ENCODE measurements at places on chromosomes 2 and 18. TPM values are rescaled to one million over a fixed set of nuclear protein-coding genes. Genes with fewer than 3 reads are reported as not detected.

- no peak for DNase-seq
These were observed 2.4 kb downstream of the MTCL1 start for GRCh38 chr18:8707556-8708300.

DNA sequence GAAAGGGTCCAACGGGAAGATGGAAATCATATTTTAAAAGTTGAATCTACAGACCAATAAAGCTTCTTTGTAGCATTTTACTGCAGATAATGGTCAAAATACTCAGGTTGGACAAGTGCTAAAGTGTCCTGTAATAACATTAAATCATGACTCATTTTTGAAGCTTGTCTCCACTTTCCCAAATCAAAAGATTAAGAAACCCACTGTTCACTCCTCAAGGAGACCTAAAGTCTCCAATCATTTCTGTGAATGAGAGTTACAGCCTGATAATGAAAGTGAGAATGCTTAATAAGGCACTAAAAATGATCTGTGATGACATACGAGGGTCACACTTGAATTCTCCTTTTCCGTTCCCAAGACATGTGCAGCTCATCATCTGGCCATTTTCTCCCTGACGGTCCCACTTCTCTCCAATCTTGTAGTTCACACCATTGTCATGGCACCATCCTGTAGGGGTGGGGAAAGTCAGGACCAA is 53.4 kb downstream of the ATIC start:
- no peak for DNase-seq

- no peak for DNase-seq
These were observed 182.4 kb downstream of the CELF4 start for GRCh38 chr18:37383036-37383785.

DNA sequence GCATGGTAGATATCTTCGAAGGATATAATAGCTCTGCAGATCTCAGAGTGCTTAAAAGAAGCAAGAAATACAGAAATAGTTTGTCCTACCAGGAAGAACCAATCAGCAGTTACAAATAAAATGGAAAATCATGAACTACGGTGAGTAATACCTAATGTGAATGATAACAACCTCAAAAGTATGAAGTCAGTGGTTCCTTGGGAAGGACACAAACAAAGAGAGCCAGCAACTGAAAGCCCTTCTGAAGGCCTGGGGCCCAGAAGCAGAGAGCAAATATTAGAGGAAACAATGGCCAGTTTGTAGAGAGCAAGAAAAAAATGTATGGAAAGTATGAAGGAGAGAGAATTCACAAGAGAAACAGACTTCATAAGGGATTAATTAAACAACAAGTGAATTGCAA is 226.8 kb upstream of the CHST9 start:
- no peak for DNase-seq

DNA sequence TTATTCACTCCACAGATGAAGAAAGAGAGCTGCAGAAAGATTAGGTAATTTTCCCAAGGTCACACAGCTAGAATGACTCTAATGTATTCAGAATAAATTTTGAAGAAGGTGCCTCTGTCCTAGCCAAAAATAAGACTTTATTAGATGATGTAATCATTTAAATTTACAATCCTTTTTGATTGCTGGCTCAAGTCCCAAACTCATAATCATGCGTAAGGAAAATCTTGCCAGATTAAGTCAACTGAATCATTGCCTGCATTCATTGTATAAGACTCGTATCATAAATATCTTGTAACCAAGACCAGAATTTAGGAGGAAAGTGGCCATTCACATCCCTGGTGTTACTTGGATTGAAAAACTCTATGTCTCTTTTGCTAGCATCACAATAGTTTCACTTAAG is 53.1 kb upstream of the STK39 start:
- no peak for DNase-seq

DNA sequence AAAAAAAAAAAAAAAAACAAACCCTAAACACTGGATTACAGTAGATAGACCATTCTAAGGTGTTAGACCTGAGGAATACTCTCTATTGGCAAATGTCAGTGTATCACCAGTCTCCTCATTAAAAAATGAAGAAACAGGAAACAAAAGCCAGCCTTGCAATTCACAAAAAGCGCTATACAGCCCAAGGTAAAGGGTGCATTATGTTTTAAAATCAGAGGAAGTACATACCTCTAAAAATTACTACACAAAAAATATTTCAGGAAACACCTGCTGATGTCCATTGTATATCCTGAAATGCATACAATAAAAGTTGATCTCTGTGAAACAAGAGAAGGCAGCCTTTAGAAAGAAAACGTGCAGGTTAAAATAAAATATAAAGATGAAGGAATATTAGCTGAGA is 54.9 kb upstream of the TSPYL6 start:
- DNase-seq = no peak

GRCh38 chr2:173898178-173898668 is 67.0 kb downstream of the SP3 start:
- DNase-seq = no peak

Gene CD8B
- total RNA-seq = 2.4 TPM
